NCI-H2081 (cell line): ENCODE measurements at places on chromosomes 4 and X.

DNA sequence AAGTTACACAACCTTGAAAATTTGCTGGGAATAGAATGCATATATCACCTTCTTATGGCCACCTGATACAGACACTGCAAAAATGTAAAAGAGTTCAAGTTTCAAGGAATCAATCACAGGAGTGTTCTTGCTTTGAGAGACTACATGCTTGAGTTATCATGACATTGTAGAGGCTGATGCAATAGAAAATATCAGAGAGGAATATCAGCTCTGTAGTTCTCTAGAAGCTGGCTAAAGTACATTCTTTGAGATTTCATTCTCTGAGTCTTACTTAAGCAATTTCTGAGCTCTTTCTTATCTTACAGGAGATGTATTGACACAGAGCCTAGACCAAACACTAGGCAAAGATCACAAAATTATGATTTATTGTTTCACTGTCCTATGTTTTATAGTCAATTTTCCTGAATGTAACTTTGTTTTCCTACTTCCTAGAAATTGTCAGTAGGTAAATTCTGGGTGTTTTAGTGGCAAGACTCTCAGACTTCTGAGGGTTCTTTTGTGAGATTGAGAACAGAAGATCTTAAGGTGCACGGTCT, 152.1 kb upstream of the HPGD start:
- DNase-seq, result no peak

- DNase-seq, result no peak
Observed at GRCh38 chrX:96824166-96824565, 59.5 kb upstream of the RPA4 start.

DNA sequence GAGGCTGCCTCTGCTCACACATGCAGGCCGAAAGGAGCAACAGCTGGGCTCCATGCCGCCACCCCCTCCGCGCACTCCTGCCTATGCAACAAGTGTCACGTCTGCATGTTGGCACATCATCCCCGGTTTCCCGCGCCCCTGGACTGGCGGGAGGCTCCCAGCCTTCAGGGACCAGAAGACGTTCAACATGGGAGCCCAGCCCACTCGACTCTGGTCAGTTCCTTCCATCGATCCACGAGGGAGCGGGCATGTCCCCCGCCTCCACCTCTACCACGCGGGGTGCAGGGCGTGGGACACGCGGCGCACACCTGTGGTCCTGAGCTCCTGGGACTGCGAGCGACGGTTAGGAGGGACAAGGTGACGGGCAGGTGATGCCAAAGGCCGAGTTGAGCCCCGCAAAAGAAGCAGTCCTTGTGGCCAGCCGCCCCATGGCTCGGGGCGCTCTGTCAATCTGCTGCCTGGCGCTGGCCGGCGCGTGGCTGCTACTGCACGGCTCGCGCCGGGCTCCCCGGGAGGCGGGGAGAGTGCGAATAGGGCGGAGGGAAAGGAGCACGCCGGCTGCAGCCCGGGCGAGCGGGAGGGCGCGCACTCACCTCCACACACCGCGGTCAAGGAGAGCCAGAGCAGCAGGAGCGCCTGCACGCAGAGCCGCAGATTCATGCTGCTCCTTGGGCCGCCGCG, 645 bp downstream of the APLN start:
- DNase-seq, result peak; percentile 28

GRCh38 chr4:169658196-169658595, 37.8 kb downstream of the CLCN3 start:
- no peak for DNase-seq

DNA sequence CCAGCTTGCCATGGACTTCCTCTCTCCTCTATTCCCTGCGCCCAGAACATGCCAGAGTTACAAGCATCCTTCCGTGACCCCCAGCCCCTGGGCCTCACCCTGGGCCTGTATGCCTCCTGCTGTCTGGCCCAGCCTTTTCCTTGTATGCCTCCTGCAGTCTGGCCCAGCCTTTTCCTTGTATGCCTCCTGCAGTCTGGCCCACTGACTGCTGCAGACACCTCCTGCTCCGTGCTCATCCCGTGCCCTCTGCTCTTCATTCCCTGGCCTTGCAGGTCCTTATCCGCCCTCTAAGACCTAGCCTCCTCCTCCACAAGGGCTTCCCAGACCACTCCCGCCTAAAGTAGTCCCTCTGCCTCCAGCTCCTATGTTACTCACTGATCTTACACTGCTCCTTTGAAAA, 44.2 kb downstream of the IRF2 start:
- DNase-seq, result no peak

DNA sequence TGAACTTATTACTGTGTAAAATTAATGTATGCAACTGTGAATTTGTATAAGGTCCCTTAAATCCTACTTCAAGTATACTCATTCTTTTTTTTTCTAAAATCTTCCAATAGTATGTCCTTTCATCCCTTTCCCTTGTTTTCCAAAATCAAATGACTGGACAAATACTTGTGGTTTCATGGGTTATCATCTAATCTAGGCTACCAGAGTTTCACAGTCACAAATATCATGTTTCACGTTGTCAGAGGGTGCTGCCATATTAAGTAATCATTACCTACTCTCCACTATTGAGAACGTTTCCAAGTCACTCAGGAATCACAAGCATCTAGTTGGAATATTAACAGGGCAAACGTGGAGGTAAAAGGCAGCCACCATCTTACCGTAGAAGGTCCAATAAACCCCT, 1235.0 kb upstream of the TENM3 start:
- no peak for DNase-seq

DNA sequence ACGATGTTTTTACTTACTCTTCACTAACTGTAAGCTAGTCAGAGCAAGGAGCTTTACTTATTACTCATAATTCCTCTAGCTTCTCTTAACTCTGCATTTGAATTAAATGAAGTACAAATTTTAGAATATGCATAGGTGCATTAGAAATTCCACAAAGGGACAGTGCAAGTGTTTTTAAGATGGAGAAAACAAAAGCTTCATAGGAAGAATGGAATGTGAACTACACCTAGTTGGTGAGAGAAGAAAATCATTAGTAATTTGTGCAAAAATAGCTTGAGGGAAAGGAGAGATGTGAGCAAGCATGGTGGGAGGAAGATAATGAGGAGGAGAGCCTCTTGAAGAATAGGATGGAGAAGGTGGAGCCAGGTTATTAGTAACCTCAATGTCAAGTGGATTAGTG, 77.5 kb upstream of the SMARCA5 start:
- no peak for DNase-seq
